ENCODE measurements at places on chromosomes 7 and 10.

- DNase-seq, result no peak
These were observed 30.0 kb upstream of the SLF2 start for GRCh38 chr10:100882671-100883311.

DNA sequence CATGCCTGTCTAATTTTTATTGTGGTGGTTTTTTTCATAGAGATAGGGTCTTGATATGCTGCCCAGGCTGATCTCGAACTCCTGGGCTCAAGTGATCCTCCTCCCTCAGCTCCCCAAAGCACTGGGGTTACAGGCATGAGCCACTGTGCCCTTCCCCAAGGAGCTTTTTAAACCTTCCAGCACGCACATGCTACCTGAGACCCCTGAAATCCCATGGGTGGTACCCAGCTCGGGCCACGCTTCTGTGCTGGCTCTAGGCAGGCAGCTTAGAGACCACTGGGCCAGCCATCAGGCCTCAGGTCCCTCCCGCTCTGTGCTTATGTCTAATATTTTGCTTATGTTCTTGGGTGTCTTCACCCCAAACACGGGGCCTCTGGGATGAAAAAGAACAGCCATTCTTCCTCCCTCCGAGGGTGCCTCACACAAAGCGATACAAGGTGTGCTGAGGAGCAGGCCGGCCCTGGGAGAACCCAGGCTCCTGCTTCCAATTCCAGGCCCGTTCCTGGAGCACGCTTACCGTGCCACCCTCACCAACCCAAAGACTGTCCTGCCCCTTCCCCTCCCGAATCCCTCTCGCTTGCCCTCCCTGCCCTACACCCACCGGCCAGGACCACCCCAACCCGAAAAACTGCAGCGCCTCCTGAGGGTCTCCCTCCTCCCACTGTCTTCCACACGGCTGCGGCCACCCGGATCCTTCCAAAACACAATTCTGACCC is 10.9 kb downstream of the SPOCK2 start:
- DNase-seq, result no peak

DNA sequence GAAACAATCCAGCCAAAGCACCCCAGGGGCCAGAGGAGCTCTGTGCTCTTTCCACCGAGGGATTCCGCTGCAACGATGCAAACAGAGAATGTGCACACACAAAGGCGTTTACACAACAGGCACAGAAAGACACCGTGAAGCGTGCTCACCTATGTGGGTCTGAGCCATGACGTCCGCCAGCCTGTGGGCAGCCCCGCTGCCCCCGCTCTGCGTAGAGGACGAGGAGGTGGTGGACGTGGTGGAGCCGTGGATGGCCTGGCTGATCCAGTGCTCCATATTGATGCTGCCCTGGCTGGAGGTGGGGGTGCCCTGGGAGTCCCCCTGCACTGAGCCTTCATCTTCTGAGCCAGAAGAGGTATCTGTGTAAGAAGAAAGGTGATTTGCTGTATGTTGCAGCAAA is 266.8 kb downstream of the DIP2C start:
- no peak for DNase-seq

DNA sequence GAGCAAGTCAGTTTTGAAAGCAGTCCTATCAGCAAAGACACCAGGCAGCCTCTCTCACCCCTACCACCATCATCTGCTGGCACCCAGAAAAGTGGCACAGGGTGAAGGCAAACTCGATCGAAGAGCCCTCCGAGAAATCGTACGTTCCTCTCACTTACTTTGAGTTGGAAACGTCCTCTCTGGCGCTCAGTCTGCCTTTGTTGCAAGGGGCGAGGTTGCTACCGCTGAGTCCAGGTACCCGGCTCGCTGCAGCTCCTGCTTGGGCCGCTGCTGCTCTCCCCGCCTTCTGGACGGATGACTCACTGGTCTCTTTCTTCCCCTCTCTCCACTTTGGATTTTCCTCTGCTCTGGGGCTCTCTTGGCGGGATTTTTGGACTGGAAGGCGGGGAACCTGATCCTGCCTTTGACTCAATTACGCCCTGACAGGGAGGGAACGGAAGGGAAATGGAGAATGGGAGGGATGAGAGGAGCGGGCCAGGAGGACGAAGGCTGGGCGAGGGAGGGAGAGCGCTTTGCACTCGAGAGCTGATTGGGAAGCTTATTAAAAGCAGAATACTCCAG is at the start of gene PTN:
Gene PTN (minus strand): TSS at position 453 of the 561 bp plus-strand sequence. CDS start 88,760 bp downstream, outside the sequence.
- no peak for DNase-seq

DNA sequence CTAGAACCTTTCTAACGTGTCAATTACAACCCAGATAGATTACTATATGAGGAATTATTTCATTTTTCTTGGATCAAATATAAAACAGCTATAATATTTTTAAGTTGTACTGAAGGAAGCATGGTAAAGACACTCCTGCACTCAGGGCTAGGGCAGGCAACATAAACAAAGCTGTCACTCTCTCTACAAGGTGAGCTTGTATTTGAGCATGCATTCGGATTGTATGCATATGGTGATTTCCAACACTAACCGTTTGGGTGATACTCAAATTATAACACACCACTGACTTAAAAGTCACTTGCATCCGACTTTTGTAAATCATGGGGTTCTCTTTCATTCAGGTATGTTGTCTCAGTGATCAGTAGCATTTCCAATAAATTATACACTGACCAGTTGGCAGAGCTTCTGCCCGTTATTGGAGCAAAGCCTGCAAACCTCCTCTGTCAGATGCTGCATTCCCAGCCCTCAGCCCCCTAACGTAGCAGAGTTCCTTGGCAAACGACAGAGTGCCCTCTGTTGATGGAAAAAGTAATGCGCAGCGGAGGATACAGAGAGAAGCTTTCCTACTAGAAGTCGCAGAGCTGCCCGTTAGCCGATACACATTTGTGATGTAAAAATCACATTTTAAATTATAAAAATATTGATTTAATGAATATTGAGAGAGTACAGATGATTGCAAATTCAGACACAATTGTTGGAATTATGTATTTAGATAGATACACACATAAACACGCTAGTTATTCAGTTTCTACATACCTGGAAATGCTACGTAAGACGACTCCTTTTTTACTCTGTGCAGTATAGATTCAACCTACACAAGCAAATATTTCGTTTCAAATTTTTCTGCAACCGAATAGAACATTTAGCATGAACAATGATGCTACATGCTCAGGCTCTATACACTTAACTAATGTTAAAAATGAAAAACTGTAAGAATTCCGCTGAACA is 173.9 kb upstream of the SP4 start:
- DNase-seq, result peak; percentile 61

GRCh38 chr10:32957341-32958084 is 517 bp downstream of the ITGB1 start:
- peak; percentile 76 for DNase-seq

DNA sequence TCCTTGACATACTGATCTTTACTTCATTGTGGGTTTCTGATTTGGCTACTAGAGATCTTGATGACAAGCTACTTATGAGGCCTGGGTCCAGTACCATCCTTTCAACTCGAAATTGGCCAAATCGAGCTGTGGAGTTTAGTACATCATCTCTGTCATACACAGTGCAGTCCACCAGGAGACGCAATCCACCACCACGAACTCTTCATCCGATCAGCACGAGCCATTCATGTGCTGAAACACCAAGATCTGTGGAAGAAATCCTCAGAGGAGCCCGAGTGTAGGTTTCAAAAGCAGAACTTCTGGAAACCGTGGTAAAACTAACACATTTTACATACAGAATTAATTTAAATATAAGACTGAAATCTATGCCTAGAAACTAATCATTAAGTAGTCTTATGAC is 14.2 kb downstream of the DNAJC9 start:
- DNase-seq, result no peak

DNA sequence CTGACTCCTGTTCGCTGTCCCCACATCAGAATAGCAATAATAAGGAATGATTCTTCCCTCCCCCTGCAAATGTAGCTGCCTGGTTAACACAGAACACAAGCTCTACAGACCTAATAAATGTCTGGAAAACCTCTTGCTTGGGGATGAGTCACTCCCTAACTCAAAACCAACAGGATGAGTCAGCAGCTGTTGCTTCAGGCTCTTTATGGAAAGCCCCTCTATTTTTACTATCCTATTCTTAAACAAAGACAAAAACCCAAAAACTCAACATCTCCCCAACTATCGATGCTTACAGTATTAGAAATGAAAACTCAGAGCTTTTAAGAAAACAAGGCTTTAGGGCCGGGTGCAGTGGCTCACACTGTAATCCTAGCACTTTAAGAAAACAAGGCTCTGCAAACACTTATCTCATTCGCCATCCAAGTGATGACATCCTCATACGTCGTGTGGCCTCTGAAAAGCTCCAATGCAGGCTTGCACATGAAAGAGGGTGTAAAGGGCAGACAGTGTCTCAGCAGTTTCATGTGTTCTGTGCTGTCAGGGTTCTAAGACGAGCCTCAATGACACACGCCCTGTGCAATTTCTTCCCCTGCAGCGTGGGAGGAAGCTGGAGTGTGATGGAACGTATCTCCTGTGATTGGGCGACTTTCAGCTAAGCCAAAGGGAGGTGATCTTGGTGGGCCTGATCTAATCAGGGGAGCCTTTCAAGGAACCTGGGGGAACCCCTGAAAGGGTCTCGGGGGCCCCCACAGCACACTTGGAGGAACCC is 70.1 kb downstream of the AMZ1 start:
- DNase-seq, result peak; percentile 90
